Fibroblast of upper back skin (primary cell): ENCODE measurements at places on chromosomes 2 and 18.

- DNase-seq, result no peak
Measured at GRCh38 chr2:124001696-124002430, 23.2 kb upstream of the CNTNAP5 start.

DNA sequence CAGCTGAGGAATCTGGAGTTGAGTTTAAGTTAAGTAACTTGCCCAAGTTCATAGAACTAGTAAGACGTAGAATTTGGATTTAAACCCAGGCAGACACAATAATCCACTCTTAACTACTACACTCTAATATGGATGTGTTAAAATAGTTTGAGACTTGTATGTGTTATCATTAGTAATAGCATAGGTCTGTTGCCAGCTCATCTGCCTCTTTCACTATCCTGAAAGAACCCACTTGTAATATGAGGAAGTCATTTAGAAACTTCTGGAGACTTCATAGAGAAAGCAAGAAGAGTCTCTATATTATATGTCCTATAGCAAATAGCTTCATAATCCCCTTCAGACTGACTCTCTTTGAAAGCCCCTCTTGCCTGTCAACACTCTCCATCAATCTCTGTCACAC is 43.0 kb upstream of the ACADL start:
- no peak for DNase-seq

DNA sequence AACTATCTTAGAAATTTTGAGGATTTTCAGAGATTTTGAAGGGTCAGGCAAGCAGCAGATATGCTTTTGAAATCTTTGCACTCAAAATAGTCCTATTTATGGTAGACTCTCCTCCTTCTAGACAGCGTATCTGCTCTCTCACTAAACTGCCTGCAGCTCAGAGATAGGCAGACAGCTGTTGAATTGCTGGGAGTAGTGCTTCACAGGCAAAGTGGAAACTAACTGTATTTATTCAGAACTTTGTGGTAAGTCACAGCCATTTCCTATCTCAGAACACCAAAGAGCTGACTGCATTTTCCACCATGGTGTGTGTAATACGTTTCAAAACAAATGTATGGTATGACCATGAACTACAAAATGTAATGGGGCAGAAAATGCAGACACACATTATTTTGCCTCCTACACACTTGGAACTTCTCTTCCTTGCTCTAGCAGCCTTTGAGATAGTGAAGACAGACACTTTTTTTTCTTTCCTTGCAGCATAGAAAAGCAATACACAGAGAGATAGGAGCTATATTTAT is 352.4 kb downstream of the LRP1B start:
- no peak for DNase-seq

GRCh38 chr18:32577561-32577960 is 106.9 kb upstream of the GAREM1 start:
- no peak for DNase-seq

GRCh38 chr2:183530333-183530901 is 406.2 kb downstream of the NUP35 start:
- no peak for DNase-seq
